ENCODE measurements at places on chromosomes 4 and X.

GRCh38 chr4:54268151-54268550, 39.1 kb downstream of the PDGFRA start:
- DNase-seq: no peak

- no peak for DNase-seq
These were observed 13.2 kb downstream of the GPC4 start for GRCh38 chrX:133402042-133402453.

- DNase-seq: no peak
These were observed 87.7 kb downstream of the FBXW7 start for GRCh38 chr4:152448038-152448707.

DNA sequence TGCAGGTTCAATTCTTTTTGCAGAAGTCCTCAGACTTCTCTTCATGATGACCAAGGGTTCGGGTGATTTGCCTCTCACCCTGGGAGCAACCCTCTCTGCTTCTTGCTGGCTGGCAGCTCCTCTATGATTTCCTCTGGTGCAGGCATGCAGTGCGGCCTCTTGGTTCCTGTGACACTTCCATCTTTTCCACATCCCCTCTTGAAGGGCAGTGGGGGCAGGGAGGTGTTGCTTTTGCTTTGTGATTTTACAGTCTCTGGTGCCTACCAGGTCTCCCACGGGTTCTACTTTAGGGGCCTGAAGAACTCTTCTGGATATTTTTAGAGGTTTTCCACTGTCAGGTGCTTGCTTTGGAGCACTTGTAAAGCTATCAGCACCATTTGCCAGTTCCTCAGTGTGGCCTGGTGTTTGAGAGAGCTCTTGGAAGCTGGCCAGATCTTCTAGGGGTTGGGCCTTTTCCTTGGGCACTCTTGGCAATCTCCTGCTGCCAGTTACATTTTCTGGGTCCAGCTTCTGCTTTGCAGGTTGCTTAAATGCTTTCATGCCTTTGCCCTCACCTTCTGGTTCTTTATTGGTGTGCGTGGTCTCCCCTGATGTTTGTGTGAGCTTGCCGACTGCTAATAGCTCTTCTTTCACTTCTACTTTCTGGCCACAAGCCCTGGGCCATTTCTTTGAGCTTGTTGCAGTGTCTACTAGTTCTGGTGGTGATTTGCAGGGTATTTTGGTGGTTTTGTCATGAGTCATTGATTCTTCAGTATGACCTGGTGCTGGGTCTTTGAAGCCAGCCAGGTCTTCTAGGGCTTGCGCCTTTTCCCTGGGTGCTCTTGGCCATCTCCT, 11.5 kb upstream of the CHST7 start:
- no peak for DNase-seq

DNA sequence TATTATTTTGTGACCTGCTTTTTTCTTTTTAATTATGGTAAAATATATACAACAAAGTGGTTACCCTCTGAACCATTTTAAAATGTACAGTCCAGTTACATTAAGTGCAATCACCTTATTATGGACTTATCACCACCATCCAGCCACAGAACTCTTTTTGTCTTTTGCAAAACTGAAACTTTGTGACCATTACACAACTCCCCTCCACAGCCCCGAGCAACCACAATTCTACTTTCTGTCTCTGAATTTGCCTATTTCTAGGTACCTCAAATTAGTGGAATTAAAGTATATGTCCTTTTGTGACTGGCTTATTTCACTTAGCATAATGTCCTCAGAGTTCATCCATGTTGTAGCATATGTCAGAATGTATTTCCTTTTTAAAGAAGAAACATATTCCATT, 39.3 kb upstream of the WWC2 start:
- DNase-seq: no peak

GRCh38 chr4:3520796-3521600, 11.2 kb downstream of the LRPAP1 start:
- DNase-seq: no peak

- DNase-seq: no peak
These were observed 3.3 kb upstream of the OPN1LW start for GRCh38 chrX:154140742-154141141.

DNA sequence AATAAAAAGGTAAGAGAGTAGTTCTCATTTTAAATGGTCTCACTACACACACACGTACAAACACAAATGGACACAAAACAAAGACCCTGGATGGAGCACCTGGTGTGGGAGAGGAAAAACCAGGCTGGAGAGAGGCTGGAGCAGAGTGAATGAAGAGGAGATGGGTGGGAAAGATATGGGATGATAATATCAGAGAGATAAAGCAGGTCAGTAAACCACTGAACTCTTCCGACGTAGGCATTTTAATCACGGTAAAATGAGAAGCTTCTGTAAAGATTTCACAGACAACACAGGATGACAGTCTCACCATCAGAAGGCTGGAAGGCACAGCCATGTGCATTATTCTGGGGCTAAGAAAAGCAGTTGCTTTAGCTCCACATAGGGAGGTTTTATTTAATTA, 532.8 kb downstream of the KCNIP4 start:
- no peak for DNase-seq

DNA sequence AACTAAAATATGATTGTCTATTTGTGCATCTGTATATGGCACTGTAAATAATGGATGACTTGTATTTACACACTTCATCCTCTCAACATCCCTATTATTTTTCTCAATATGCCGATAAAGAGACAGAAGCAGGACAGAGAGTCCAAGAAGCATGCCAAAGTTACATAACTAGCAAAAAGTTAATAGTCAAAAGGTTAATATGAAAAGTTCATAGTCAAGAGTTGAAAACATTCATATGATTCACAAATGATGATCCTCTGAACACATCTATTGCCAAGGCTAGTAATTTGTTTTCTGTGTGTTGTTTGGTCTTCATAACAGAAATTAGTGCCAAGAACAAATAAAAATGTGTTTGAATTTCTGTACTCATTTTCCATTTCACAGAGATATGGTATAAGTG, 231.0 kb downstream of the ADAMTS3 start:
- DNase-seq: no peak

- DNase-seq: no peak
These were observed 2090.4 kb upstream of the TENM3 start for GRCh38 chr4:180152831-180153230.

DNA sequence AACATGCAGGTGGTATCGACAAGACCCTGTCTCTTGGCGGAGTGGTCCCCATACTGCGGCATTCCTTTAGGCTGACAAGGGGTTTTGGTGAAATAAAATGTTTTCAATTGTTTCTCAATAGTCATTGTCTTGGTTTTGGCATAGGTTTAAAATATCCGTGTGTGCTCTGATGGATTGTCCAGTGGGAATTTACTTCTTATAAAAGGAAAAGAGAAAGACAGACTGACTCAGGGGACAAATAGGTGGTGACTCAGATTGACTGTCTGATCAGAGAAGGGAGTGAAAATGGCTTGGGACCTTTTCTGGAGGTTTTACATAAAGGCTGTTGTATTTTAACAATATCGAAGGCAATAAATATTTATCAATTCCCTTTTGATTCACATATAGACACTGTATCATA, 129.8 kb downstream of the SORBS2 start:
- no peak for DNase-seq

DNA sequence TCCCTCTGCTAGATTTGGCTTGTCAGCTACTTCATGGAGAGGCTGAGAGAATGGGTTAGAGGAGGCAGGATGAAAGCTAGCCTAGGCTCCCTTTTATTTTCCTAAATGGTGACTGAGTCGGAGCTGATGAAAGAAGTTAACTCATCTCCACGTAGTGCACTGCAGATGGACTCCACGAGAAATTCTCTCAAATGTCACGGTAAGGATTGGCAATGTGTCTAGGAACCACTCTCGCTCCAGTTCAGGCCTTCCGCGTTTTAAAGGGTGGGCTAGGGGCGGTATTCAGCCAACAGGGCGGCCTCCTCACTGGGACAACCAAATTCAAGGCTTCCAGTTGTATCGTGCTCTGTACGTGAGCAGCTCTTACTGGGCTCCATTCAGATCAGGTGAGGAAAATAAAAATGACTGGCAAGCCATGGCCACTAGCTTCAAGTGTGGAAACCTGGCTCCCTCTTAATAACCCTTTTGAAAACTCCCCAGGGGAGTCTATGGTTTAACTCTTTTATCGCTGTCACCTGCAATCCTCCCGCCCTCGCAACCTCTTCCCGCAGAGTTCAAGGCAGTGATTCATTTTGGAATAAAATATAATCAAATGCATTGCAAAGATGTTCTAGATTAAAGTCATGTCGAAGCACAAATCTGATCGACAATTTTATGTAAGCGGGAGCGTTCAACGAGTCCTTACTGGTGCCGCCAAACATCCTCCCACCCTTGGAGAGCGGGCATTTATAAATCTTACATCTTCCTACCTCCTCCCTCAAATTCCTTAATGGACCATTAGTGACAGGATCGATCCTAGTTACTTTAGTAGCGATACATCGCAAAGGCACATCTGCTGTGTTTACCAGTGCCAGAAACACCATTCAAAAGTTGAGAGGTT, 1.2 kb downstream of the SPOCK3 start:
- DNase-seq: no peak

GRCh38 chrX:70444326-70444945, at the start of gene DLG3:
TSS of gene DLG3 (plus strand) at chrX:70444835. CDS start at chrX:70445202, 367 bp downstream.
- no peak for DNase-seq

GRCh38 chr4:169604131-169604900, 8.1 kb downstream of the NEK1 start:
- no peak for DNase-seq

DNA sequence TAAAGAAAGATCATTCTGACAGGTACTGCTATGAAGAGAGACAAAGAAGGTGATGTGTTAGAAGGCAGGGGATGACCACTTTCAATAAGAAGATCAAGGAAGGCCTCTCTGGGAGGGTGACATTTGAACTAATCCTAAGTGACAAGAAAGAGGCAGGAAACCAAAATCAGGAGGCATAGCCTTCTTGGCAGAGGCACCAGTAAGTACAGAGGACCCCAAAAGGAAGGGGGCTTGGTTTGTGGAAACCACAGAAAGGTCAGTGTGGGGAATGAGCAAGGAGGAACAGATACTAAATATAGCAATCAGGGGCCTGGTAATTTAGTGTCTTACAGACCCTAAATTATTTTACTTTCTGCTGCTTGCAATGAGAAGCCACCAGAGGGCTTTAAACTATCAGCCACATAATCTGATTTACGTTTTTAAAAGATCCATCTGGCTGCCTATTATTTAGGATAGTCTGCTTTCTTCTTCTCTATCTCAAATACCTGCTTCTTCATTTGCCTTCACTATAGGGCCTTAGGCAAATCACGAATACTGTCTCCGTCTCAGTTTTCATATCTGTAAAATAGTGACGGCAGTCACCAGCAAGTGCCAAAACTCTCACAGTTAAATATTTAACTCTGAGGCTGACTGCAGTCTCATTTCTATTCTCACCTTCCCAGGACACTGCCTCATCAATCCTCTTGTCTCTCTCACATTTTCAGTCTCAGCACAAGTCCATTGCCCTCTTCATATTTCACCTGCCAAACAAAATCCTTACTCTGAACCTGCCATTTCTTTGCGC, 16.7 kb downstream of the NR3C2 start:
- DNase-seq: no peak

- DNase-seq: no peak
These were observed 568.0 kb upstream of the AADAT start for GRCh38 chr4:170657761-170658160.

DNA sequence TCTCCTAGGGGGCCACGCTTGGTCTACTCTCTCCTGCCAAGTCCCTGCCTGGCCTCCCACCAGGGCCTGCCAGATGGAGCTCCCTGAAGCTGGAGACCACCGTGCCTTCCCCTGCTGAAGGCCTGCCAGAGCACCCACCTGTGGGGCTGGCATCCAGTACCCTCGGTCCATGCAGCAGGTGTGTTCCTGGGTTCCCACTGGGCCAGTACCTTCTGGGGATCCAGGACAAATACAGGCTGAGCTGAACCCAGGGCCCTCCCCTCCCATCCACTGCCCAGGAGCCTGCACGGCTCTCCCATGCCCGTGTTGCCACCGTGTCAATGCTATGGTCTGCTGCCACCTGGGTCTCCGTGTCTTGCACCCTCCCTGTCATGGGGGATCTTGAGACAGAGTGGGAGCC, 68.8 kb downstream of the ABLIM2 start:
- no peak for DNase-seq

DNA sequence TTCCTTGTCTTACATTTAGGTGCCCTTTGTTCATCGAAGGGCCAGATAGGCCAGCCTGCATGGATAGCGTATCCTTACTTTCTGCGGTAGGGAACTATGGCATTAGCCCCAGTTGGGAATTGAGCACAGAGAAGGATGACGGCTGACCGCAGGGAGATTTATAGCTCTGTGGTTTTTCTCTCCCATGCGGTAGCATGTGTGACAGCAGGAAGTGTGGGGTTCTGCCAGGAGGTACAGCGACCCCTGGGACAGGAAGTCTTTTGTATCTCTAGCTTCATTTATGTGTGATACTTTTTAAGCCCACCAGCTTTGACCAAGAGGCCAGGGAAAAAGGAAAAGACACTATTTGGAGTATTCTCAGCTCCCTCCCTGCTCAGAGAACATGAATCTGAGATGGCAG, 33.1 kb downstream of the GAB3 start:
- DNase-seq: no peak

GRCh38 chr4:44965435-44966095, 239.2 kb upstream of the GNPDA2 start:
- no peak for DNase-seq
